ENCODE measurements at places on chromosomes 6 and 20. TPM values are rescaled to one million over a fixed set of nuclear protein-coding genes. Genes with fewer than 3 reads are reported as not detected.

- peaks cover 14% of the 10 kb centered on the region for H3K4me1 ChIP-seq
- no peaks in the 10 kb centered on the region for H3K36me3 ChIP-seq
- H3K4me3 ChIP-seq = no peak overlapping the region
- H3K27me3 ChIP-seq = peaks cover 32% of the 10 kb centered on the region
- H3K27ac ChIP-seq = no peak overlapping the region
Observed at GRCh38 chr6:40582892-40583291, 4.3 kb downstream of the LRFN2 start.

DNA sequence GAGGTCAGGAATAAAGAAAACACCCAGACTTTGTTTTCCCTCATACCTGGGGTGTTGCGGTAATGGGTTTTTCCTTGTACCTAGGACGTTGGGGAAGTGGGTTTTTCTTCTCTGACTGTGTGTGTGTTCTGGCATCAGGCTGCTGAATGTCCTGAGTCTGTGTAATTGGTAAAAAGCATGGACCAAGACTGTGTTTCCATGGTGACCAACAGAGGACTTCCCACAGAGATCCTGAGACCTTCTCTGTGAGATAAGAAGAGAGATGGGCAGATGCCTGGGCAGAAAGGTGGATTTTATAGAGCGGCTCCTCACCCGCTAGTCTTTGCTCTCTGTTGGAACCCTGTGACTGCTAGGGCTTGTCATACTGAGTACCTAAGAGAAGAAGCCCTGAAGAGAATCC, 135.4 kb upstream of the GGTLC1 start:
- H3K4me1 ChIP-seq = no peaks in the 10 kb centered on the region
- H3K4me3 ChIP-seq = no peak overlapping the region
- H3K36me3 ChIP-seq = no peaks in the 10 kb centered on the region
- peaks cover 9% of the 10 kb centered on the region for H3K27me3 ChIP-seq

DNA sequence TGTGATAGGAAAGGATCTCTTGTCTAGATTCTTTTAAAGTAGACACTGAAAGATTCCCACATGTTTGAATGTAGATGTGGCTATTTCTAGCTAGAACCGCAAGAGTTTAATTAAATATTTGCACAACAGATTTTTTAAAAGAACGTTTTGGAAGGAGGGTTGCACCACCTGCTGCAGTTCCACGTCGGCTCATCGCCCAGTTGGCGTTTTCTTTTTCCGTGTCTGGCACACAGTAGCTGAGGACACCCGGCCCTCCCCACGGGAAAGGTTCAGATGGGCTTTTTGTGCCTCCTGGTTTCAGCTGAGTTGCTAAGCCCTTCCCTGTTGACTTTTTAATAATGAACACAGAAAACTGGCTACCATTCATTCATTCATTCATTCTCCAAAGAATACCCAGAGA, 41.8 kb upstream of the DOK5 start:
- no peak overlapping the region for H3K27ac ChIP-seq
- no peak overlapping the region for H3K4me3 ChIP-seq
- H3K36me3 ChIP-seq = no peaks in the 10 kb centered on the region
- no peaks in the 10 kb centered on the region for H3K27me3 ChIP-seq
- no peaks in the 10 kb centered on the region for H3K4me1 ChIP-seq

- H3K27ac ChIP-seq = no peak overlapping the region
- H3K4me1 ChIP-seq = peaks cover 18% of the 10 kb centered on the region
- no peak for DNase-seq
- no peaks in the 10 kb centered on the region for H3K36me3 ChIP-seq
- H3K27me3 ChIP-seq = peaks cover 32% of the 10 kb centered on the region
Observed at GRCh38 chr6:165846123-165846966, 183.3 kb upstream of the PDE10A start.

GRCh38 chr6:127397729-127398630, 54.6 kb upstream of the ECHDC1 start:
- H3K27ac ChIP-seq = no peak overlapping the region
- H3K27me3 ChIP-seq = no peaks in the 10 kb centered on the region
- no peak overlapping the region for H3K4me3 ChIP-seq
- no peak for DNase-seq

DNA sequence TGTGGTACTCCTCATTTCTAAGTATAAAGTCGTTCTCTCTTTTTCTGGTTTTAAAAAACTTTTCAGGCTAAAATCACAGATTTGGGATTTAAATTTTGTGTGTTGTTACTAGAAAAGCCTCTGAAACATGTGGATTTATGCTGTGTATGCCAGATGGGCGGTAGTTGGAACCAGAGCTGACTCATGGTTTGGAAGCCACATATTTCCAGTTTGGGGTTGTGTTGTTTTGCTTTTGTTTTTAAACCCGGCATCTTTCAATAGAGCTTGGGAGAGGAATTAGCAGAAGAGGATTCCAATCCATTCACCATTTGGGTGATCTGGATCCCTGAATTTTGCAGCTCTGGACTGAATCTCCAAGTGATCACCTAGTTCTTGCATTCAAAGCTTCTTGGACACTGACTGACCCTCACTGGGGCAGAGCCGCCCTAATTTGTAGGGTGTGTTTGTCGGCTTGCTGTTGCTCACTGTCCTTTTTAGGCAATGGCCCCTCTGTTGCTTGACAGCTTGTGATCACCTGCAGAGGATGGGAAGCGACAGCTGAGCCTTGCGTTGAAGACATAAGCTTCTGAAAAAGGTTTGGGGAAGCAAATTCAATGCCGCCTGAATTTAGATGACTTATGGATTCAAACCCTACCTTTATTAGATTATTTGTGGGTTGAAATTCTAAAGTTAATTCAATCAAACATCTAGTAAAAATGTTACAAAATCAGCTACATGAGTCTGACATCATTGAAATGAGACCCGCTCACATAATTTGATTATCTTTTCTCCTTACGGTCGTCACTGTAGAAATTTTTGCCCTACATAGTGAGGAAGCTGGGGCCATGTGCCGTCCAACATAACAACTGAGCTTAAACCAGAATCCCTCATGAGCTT, 79.9 kb upstream of the CD83 start:
- DNase-seq = no peak
- H3K4me3 ChIP-seq = no peak overlapping the region
- peaks cover 51% of the 10 kb centered on the region for H3K27me3 ChIP-seq
- peaks cover 12% of the 10 kb centered on the region for H3K4me1 ChIP-seq

GRCh38 chr6:121105461-121105860, 228.8 kb downstream of the TBC1D32 start:
- H3K27ac ChIP-seq = no peak overlapping the region
- H3K4me3 ChIP-seq = no peak overlapping the region
- no peaks in the 10 kb centered on the region for H3K4me1 ChIP-seq

DNA sequence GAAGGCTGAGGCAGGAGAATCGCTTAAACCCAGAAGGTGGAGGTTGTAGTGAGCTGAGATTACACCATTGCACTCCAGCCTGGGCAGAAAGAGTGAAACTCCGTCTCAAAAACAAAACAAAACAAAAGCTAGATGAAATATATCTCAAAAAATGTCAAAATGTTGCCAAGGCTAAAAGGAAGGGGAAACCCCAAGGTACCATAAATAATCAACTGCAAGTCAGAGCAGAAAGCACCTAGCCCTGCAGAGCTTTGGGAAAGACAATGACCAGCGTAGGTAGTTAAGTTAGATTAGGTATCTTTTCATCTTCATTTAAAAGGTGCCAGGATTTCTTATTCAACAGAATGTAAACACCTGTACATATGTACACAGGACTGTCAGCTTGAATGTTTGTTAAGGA, 33.0 kb downstream of the AKIRIN2 start:
- no peaks in the 10 kb centered on the region for H3K27me3 ChIP-seq
- peaks cover 9% of the 10 kb centered on the region for H3K4me1 ChIP-seq
- peaks cover 50% of the 10 kb centered on the region for H3K36me3 ChIP-seq
- no peak overlapping the region for H3K4me3 ChIP-seq

GRCh38 chr6:112846681-112847080, 499.6 kb downstream of the RFPL4B start:
- DNase-seq = no peak
- no peaks in the 10 kb centered on the region for H3K4me1 ChIP-seq
- no peak overlapping the region for H3K4me3 ChIP-seq
- no peaks in the 10 kb centered on the region for H3K36me3 ChIP-seq

DNA sequence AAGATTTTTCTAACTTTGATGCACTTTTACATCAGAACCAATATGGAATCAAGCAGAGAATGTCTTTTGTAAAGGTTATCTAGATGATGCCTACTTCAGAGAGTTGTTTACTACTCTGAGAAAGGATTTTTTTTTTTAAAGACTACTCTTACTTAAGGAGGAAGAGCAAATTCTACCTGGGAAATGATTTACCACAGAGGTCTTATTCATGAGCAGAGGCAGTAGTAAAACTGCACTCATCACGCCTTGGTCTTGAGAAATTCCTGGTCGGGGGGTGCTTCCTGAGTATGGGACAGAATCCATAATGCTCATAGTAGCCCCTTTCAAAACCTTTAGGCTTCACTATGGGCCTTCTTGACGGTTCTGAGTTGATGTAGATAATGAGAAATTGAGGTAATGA, 241.8 kb upstream of the PREP start:
- peaks cover 74% of the 10 kb centered on the region for H3K4me1 ChIP-seq
- DNase-seq = no peak
- H3K27me3 ChIP-seq = no peaks in the 10 kb centered on the region
- H3K36me3 ChIP-seq = peaks cover 26% of the 10 kb centered on the region
- H3K4me3 ChIP-seq = peak overlapping the region; percentile 10

DNA sequence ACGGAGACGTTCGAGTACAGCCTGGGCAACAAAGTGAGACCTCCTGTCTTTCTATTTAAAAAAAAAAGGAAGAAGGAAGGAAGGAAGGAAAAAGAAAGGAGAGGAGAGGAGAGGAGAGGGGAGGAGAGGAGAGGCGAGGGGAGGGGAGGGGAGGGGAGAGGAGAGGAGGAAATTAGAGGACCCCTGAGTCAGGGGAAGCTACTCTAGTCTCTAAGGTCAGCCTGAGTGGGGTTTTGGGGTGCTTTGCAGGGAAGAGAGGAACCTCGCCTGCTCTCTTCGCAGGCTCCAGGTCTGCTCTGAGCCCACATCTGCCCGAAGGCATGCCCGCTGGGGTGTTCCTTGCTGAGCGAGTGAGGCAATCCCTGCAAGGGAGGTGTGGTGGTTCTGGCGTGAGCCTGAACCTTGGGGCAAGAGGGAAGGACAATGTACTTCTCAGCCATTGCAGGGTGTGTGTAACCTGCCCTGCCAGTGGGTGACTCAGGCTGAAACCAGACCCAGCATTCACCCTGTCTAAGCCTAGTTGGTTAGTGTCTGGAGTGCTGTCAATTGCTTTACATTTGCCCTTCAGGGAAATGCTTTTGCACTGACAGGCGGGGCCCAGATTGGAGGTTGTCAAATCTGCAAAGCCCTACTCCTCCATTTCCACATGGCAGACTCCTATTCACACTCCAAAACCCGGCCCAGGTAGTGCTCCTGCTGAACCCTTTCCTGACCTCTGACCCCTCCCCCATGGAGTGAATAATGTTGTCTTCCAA, 15.3 kb upstream of the MMP9 start:
- no peak overlapping the region for H3K4me3 ChIP-seq
- no peaks in the 10 kb centered on the region for H3K36me3 ChIP-seq
- H3K27ac ChIP-seq = no peak overlapping the region
- H3K27me3 ChIP-seq = peaks cover 18% of the 10 kb centered on the region

- no peak overlapping the region for H3K4me3 ChIP-seq
- no peaks in the 10 kb centered on the region for H3K36me3 ChIP-seq
- peaks cover 23% of the 10 kb centered on the region for H3K4me1 ChIP-seq
- H3K27ac ChIP-seq = peak overlapping the region; percentile 78
- H3K27me3 ChIP-seq = no peaks in the 10 kb centered on the region
Observed at GRCh38 chr6:41707565-41708200, 27.7 kb downstream of the TFEB start.

DNA sequence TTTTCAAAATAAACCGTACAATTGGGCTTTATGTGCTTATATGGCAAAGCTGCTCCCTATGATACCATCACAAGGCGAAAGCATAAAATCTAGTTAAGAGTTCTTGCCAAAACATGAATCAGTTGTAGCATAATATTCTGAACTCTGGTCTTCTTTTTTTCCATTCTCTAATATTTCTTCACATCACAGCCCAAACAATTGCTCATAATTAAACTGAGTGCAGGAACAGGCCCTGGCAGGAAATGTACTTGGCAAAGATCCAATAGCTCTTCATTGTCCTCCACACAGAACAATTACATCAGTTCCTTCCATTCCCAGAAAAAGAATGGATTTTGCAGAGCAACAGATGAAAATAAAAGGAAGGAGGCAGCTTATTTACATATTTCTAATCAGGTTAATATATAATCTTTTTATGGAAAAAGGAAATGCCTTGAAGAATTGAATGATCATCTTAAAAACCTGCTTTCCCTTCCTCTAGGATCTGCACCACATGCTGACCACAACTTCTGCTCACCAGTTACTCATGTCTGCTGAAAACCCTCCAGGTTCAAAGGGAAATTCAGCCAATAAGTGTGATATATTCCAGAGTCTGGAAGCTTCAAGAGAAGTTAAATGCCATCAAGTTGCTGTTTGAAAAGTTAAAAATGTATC, 123.3 kb upstream of the COL21A1 start:
- no peaks in the 10 kb centered on the region for H3K36me3 ChIP-seq
- H3K27me3 ChIP-seq = peaks cover 5% of the 10 kb centered on the region
- DNase-seq = no peak
- no peak overlapping the region for H3K27ac ChIP-seq
- no peak overlapping the region for H3K4me3 ChIP-seq

DNA sequence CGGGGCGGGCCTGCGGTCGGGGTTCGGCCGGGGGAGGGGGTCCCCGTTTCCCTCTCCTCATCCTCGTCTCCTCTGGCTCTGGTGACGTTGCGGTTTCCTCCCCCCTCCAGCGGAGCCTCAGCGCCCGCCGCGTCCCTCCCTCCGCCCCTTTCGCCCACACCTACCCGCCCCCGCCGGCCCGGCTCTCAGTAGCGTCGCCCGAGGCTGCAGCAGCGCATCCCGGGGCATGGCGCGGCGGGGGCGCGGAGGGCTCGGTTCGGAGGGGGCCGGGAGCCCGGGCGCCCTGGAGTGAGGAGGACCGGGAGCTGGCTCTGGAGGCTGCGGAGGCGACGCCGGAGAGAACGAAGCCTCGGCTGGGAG, at the start of gene DSE:
DSE (plus strand) TSS at position 188 of the 360 bp plus-strand sequence. CDS start 28,304 bp downstream, outside the sequence.
- H3K4me1 ChIP-seq = peaks cover 10% of the 10 kb centered on the region
- H3K27ac ChIP-seq = no peak within 1 kb of the TSS
- no peaks in the 10 kb centered on the region for H3K36me3 ChIP-seq
- DNase-seq = peak; percentile 32

GRCh38 chr6:56764081-56764566, 121.4 kb upstream of the DST start:
- H3K27ac ChIP-seq = no peak overlapping the region
- H3K27me3 ChIP-seq = peaks cover 3% of the 10 kb centered on the region
- DNase-seq = no peak
- no peak overlapping the region for H3K4me3 ChIP-seq
- H3K4me1 ChIP-seq = no peaks in the 10 kb centered on the region
- H3K36me3 ChIP-seq = no peaks in the 10 kb centered on the region

SRXN1 gene
- 20.0 TPM for total RNA-seq

SSR1 gene
- 196 TPM for total RNA-seq

TNF gene
- 94.4 TPM for total RNA-seq

APOBEC2 gene
- not detected for total RNA-seq
